ENCODE measurements at places on chromosomes 5 and 9.

GRCh38 chr5:154610321-154611154 lies 132.5 kb upstream of the HAND1 start:
- peak; percentile 80 for DNase-seq

DNA sequence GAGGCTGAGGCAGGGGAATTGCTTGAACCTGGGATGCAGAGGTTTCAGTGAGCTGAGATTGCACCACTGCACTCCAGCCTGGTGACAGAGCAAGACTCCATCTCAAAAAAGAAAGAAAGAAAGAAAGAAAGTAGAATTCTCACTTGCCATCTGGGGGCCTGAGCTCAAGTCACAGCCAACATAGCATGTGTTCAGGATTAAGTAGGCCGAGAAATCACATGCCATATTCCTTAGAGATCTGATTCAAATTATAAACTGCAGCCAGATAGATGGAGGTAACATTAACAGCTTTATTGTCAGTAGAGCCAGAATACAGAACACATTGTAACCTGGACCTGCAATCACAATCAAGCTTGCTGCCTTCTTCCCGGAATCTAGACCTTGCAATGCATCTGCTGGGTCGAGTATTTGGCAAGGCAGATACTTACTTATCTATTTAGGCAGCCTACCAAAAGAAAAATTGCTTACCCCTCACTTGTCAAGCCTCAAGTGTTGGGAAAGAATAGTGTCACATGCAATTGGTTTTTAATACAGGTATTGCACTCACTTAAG lies 173.7 kb downstream of the CPLANE1 start:
- no peak for DNase-seq

DNA sequence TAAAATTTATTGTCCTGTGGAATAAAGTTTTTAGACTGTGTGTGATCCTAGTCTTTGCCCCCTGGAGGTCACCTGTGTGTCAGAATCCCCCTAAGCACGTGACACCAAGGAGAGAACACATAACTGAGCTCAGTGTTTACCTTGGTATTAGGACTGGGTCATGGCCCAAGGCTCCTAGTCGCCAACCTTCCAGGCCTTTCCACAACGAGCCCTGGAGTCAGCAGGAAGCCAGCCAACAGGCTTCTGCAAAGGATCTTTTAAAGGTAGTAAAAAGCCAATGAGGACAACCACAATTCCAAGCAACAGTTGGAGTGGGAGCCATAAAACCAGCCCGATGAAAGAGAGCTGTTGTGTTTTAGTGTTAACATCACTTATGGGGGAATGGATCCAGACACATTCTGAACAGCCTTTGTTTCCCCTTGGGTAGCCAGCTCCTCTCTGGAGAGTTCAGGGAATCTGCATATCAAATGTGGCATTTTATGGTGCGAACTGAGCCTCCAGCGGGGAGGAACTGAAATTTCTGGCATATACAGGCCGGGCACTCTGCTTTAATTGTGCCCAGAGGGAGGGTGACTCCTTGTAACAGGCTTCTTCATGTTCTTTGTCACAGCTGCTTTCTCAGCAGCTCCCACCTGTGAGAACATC lies 239.9 kb downstream of the FSTL4 start:
- no peak for DNase-seq

GRCh38 chr5:144504929-144505577 lies 334.4 kb downstream of the KCTD16 start:
- peak; percentile 83 for DNase-seq

- no peak for DNase-seq
Measured at GRCh38 chr5:915946-916345, 23.3 kb downstream of the TRIP13 start.

- no peak for DNase-seq
Measured at GRCh38 chr9:86300701-86301100, 18.4 kb upstream of the ISCA1 start.

- no peak for DNase-seq
Measured at GRCh38 chr5:100311806-100312205, 223.4 kb upstream of the FAM174A start.

DNA sequence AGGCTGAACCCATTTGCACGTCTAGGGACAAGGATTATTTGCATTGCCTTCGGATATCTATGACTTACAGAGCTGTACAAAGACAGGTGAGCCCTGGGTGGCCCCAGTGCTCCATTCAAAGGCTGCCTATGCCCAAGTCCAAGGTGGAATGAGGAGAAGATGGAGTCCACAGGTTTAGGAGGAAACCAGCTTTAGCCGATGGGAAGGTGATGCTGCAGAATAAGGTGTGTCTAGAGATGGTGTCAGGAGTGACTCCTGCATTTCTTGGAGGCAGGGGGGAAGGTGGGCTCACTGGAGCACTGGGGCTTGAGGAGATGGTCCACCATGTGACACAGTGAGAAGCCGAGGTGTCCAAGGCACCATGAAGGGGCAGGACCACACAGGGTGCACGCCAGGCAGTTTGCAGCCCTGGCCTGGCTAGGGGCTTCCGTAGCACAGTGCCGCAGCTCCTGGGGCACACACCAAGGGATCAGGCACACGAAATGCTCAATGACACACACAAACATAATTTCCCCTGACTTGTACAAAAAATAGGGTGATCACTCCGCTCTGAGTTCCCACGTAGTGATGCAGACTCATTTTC lies 32.1 kb downstream of the SEMA4D start:
- DNase-seq = no peak

GRCh38 chr5:14414656-14415023 lies 167.0 kb upstream of the OTULINL start:
- DNase-seq = no peak

DNA sequence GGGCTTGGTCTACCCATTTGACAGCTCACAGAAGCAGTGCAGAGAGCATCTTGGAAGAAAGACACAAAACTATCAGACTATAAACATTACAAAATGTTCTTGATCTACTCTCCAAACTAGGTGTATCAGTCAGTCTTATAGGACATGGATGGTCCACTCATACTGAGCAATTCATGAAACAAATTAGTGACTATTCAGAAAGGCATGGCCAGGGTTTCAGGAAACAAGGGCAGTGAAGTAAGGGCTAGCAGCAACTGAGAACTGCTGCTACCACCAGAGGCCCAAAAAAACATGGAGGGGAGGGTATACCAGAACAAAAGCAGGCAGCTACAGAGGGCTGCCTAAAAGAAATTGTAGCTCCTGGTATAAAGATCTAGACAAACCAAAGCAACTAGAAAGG lies 287.0 kb downstream of the PIK3R1 start:
- DNase-seq = no peak

DNA sequence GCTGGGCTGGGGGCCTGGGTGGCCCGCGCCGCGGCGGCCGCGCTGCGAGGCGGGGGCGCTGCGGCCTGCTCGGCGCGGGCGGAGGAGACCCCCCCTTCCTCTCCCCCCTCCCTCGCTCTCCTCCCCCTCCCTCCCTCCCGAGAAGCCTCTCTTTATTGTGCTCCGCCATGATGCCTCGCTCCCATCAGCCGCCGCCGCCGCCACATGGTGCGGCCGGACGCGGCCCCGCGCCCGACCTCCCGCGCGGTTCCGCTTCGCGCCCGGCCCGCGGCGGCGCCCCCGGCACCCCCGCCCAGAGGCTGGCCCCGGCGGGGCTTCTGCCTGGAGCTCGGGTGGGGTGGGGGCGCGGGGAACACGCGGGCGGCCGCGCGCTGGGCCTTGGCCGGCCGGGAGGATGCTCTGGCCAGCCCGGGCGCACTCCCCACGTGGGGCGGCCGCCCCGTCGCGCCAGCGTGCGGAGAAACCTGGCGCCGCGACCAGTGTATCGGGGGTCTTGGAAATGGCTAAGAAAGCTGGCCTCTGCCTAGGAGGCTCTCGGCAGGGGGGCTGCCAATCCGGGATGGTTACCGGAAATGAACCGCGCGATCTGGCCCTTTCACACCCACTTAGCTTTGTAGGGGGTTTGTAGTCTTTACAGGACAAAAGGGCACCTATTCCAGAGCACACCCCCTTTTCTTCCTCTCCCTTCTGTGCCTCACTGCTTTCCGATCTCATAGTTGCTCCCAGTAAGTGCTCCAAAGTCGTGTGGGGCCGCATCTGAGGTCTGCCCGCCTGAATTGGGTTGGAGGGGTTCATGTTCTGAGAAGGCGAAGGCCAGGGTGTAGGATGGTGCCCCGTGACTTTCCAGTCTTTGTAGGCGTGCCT lies 1.0 kb downstream of the SET start:
- peak; percentile 58 for DNase-seq

DNA sequence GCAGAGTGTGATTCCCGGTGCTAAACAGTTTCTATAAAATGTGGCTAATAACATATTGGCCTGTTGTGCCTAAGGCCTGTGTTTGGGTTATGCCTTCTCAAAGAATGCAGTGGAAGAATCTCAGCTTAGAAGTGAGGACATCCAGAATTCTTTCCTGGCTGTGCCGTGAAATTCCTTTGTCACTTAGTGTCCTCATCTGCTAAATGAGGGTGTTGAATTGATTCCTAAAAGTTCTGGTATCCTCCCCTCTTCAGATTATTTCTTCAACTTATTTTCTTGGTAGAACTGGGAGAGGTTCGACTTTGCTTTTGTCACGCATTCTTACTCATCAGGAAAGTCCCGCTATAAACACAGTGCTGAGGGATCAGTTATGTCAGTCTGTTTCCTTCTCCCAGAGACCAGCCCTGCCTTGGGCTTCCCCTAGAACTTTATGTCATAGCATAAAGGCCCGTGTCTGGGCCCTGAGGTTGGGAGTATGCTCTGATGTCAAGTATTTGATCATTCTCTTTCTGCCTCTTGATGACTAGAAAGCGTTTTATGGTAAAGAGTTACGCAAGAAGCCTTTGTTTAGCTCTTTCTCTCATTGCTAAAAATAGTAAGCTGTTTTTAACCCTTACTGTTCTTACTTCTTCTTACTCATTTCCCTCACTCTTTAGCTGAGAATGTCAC lies 29.5 kb downstream of the MTAP start:
- DNase-seq = no peak

DNA sequence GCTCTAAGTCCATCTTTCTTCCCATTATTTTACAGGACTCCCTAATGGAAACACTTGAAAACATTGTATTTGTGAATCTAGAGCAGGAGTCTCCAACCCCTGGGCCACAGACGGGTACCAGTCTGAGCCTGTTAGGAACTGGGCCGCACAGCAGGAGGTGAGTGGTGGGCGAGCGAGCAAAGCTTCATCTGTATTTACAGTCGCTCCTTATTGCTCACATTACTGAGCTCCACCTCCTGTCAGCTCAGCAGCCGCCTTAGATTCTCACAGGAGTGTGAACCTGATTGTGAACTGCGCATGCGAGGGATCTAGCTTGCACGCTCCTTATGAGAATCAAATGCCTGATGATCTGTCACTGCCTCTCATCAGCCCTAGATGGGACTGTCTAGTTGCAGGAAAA lies 111.0 kb downstream of the MED27 start:
- no peak for DNase-seq

DNA sequence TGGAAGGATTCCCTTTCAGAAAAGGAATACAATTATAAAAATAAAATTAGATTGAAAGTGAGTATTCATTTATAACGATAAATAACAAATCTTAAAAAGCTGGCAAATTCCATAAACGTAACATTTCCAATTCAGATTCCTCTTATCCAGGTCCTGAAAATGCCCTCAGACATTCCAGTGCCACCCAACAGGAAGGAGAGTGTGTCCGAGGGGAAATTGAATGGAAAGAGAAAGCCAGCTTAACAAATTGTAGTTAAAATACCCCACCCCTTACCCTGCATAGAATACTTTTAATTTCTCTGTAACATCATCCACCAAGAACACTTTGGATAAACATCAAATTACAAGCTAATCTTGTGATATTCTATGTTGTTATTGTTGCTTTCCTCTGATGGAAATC lies 72.0 kb downstream of the ARHGEF28 start:
- DNase-seq = no peak

GRCh38 chr9:35306283-35306682 lies 144.5 kb downstream of the UNC13B start:
- DNase-seq = no peak

- DNase-seq = no peak
Measured at GRCh38 chr5:139149477-139150199, 48.5 kb downstream of the SIL1 start.

DNA sequence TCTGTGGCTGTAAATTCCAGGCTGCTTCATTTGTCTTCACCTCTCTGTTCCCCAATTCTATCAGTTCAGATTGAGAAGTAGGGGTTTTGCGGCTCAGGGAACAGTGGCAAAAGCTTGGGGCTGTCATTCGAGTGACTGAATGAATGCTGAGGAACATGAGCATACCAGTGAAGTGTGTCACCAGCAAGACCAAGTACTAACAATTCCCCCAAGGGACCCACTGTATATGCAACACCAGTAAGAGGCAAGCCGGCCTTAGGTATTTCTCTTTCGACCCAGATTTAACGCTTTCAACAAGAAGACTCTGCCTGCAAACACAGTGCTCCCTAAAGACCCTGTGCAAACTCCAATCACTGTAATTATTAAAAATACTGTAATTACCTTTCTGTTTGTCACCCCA lies 25.8 kb downstream of the KLHL3 start:
- no peak for DNase-seq

DNA sequence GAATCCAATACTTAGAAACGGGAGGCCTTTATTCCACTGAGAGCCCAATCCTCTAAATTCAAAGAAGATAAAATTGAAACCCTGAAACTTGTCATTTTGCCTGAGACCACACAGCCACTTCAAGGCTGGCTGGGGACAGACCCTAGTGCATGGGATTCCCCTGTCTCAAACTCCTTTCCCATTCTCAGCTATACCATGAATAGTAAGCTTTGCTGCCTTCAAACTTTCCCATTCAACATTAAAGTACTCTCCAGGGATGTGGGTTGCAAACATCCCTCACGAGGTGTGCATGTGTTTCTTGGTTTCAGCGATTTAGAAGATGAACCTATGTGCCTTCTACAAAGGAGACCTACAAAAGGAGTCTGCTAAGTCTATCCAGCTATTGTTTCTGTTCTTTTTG lies 64.6 kb downstream of the GABRB2 start:
- no peak for DNase-seq

GRCh38 chr5:8814105-8814504 lies 731.8 kb downstream of the SEMA5A start:
- no peak for DNase-seq

- DNase-seq = no peak
Measured at GRCh38 chr5:100683881-100684280, 148.7 kb downstream of the FAM174A start.

- DNase-seq = no peak
Measured at GRCh38 chr5:67160985-67161384, 35.6 kb downstream of the CD180 start.

Data from NCI-H345 (cell line).